ENCODE measurements at places on chromosomes 3 and 15.

- no peaks in the 10 kb centered on the region for H3K27me3 ChIP-seq
- H3K4me3 ChIP-seq: no peak overlapping the region
- H3K4me1 ChIP-seq: peaks cover 4% of the 10 kb centered on the region
- DNase-seq: no peak
Observed at GRCh38 chr3:50639055-50639494, 22.1 kb downstream of the MAPKAPK3 start.

DNA sequence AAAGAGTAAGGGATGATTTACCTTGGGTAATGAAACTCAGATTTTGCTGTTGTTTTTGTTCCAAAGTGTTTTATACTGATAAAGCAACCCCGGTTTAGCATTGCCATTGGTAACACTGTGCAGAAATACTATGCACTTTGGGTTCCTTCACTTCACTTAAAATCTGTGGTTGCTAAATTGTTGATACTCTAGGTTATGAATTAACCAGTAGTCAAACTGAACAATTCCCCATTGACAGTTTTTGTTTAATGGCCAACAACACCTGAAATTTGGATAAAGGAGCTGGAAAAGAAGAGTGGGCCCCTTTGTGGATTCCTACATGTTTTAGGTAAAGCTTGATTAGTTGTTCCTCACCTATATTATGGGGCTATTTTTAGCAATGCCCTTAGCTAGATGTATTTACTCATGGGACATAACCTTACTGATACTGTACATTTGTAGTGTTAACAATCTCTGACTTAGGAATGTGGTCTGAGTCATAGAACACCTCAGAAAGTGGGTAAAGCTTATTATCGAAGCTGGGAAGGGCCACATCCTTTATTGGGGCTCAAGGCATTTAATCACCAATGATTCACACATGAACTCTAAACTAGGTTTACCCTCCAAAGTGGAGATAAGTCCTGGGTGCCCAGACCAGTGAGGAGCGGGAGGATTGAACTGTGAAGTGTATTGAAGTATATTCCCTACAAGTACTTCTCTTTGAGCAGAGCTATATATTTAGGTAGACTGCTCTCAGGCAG lies 29.5 kb upstream of the THRB start:
- no peaks in the 10 kb centered on the region for H3K27me3 ChIP-seq
- H3K4me3 ChIP-seq: no peak overlapping the region
- H3K4me1 ChIP-seq: peaks cover 38% of the 10 kb centered on the region
- H3K36me3 ChIP-seq: no peaks in the 10 kb centered on the region

DNA sequence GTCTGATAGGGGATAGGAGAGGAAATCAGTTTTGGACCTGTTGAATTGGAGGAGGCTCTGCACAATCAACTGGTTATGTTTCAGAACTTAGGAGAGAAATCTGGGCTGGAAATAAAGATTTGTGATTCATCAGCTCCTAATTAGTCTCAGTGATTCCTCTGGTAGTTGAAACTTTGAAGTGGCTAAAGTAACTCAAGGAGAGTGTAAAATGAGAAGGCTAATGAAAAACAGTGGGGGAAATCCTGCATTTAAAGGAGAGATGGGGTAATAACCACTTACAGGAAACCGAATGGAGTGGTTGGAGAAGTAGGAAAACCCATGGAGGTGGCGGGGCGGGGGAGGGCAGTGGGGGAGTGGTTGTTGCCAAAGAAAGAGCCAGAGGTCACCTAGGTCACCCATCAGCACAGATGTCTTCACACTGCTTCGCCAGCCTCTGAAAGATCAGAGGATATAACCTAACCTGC lies 32.6 kb downstream of the MAP2K5 start:
- no peaks in the 10 kb centered on the region for H3K27me3 ChIP-seq
- H3K4me1 ChIP-seq: no peaks in the 10 kb centered on the region

GRCh38 chr15:40743921-40744814 lies 10.9 kb downstream of the RMDN3 start:
- no peak overlapping the region for H3K4me3 ChIP-seq
- H3K27me3 ChIP-seq: no peaks in the 10 kb centered on the region
- H3K27ac ChIP-seq: peak overlapping the region; percentile 67
- H3K4me1 ChIP-seq: no peaks in the 10 kb centered on the region
- H3K36me3 ChIP-seq: no peaks in the 10 kb centered on the region

DNA sequence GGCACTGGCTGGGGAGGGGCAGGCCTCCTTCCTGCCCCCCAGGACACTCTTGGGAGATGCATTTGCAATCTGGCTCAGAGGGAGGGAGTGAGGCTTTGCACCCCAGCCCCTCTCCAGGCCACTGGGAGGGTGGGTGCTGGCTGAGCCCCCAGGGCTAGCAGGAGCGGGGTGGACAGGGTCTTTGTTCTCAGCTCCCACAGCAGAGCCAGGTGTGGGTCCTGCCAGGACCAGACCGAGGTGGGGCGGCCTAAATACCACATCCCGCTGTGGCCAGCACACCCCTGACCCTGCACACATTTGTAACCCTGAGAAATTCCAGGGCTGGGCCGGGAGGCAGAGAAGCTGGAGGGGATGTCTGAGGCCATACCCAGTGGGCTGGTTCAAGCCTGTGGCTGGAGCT lies 41.0 kb downstream of the STARD5 start:
- H3K27ac ChIP-seq: no peak overlapping the region
- H3K27me3 ChIP-seq: no peaks in the 10 kb centered on the region
- peaks cover 49% of the 10 kb centered on the region for H3K4me1 ChIP-seq
- no peak overlapping the region for H3K4me3 ChIP-seq

GRCh38 chr3:132228923-132229322 lies 88.3 kb upstream of the ACP3 start:
- no peak overlapping the region for H3K27ac ChIP-seq
- H3K27me3 ChIP-seq: no peaks in the 10 kb centered on the region
- H3K36me3 ChIP-seq: no peaks in the 10 kb centered on the region
- no peaks in the 10 kb centered on the region for H3K4me1 ChIP-seq
- H3K4me3 ChIP-seq: no peak overlapping the region

DNA sequence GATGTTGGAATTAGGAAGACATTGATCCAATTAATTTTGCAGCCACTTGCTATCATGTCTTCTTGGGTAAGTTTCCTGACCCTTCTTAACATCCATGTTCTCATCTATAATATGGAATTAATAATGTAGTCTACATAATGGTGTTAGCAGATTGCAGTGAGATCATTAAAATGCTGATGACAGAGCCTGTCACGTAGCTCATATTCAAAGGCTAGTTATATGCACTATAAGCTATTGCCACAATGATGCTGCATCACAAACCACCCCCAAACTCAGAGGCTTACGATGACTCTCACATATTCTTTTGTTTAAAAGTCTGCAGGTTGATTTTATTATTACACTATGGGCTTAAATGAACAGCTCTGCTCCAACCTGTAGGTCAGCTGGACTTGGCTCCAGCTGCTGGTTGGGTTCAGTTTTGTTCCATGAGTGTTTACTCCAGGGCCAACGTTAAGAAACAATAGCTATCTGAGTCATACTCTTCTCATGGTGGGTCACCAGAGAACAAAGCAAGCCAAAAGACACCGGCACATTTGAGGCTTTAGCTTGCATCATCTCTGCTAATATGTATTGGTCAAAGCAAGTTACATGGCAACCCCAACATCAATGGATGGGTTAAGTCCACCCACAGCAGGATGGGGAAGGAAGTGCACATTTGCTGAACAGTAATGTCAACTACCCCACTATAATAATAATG lies 250.0 kb upstream of the SLCO3A1 start:
- H3K4me1 ChIP-seq: no peaks in the 10 kb centered on the region
- H3K36me3 ChIP-seq: no peaks in the 10 kb centered on the region
- no peaks in the 10 kb centered on the region for H3K27me3 ChIP-seq
- H3K27ac ChIP-seq: no peak overlapping the region
- no peak for DNase-seq
- H3K4me3 ChIP-seq: no peak overlapping the region

GRCh38 chr15:82181371-82181770 lies 81.2 kb downstream of the EFL1 start:
- no peaks in the 10 kb centered on the region for H3K27me3 ChIP-seq
- no peak for DNase-seq
- H3K36me3 ChIP-seq: no peaks in the 10 kb centered on the region
- no peak overlapping the region for H3K27ac ChIP-seq

DNA sequence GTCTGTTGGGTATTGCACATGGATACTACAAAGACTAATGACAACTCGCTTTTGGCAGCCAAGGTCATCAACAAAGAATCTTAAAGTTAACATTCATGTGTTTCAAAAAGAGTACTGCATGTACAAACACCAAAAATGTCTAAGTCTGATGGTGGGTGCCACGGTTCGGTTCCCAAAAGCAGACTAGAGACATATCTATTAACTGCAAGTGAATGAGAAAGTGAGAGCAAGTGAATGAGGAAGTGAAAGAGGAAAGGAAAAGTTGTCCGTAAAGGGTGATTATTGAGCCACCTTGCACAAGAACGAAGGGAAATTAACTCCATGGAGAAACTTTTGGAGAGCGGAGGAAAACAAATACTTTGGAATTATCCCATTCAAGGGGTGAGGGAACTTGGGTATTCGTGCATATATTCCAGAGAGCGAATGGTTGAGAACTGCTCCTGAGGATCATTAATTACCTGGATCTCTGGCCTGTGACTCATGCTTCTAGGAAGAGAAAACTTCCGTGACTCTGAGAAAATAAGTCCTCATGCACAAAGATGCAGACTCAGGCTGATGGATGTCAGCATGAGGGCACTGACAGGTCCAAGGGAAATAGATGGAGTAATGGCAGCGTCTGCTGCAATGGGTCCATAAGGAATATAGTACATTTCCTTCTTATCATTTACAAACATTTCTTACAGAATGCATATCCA lies 336.5 kb upstream of the TGFBR2 start:
- H3K27ac ChIP-seq: peak overlapping the region; percentile 3
- no peak overlapping the region for H3K4me3 ChIP-seq
- H3K27me3 ChIP-seq: no peaks in the 10 kb centered on the region
- peaks cover 5% of the 10 kb centered on the region for H3K4me1 ChIP-seq
- DNase-seq: peak; percentile 74
- H3K36me3 ChIP-seq: no peaks in the 10 kb centered on the region

DNA sequence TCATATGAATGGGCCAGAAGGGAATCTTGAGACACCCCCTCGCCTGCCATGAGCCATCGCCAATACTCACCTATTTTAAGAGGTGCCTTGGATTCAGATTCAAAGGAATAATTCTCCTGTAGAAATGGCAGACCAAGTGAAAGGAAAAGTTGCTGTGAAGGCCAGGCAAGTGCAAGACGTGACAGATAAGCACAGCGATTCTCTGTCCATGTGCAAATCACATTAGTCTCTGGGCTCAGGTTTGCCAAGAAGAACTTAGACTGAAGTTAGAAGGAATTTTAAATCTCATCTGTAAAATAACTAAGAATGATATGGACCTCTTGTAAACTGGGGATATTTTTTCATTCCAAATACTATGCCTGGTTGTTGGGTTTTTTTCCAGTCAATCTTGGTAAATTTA lies 173.6 kb downstream of the UACA start:
- H3K36me3 ChIP-seq: no peaks in the 10 kb centered on the region
- no peaks in the 10 kb centered on the region for H3K4me1 ChIP-seq
- DNase-seq: no peak
- H3K27ac ChIP-seq: no peak overlapping the region
- peaks cover 6% of the 10 kb centered on the region for H3K27me3 ChIP-seq
- H3K4me3 ChIP-seq: no peak overlapping the region

Data from spleen (tissue), 13 donors.